ENCODE measurements at places on chromosomes 16 and 17.

- DNase-seq: no peak
Observed at GRCh38 chr16:11596572-11597226, 10.0 kb upstream of the LITAF start.

- DNase-seq: no peak
Observed at GRCh38 chr16:30554557-30555314, 3.4 kb downstream of the ZNF764 start.

- DNase-seq: no peak
Observed at GRCh38 chr17:81419886-81420768, 24.9 kb downstream of the BAHCC1 start.

DNA sequence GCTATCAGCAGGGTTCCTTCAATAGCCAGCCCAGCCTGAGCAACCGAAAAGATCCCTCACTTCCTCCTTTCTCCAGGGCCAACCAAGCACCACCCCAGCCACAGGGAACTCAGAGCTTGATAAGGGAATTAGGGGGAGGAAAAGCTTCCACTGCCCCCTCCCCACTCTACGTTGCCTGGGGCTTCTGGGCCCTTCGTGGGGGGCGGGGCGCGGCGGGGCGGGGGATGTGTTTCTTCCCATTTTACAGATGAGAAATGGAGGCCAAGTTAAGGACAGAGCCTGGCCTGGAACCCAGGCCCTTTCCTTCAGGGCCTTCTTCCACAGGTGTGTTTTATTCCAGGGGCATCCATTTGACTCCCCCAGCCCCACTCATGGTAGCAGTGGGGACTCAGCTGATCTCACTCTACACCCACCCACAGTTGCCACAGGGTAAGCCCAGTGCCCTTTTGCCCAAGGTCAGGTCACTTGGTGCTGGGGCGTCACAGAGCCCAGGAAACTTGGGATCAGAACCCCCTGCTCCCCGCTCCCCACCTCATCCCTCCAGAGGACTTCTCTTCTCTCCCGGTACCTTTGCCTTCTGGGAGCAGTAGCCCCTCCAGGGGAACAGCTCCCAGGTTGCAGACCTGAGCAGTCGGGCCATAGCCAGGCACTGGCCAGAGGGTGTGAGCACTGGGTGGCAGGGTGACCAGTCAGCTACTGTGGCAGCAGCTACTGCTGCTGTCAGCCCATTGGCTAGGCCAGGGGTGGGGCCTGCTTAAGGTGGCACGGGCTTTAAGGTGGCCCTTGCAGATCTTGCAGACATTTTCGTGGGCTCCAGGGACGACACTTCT, at the start of gene LDHD:
Gene LDHD (minus strand): TSS at position 700 of the 830 bp plus-strand sequence. CDS start 60 bp downstream, at position 640.
- no peak for DNase-seq

- no peak for DNase-seq
Observed at GRCh38 chr17:45686250-45686649, 97.9 kb upstream of the CRHR1 start.

GRCh38 chr16:53950677-53951076, 246.7 kb downstream of the FTO start:
- no peak for DNase-seq

GRCh38 chr17:12667299-12667958, 1.7 kb downstream of the MYOCD start:
- DNase-seq: no peak

DNA sequence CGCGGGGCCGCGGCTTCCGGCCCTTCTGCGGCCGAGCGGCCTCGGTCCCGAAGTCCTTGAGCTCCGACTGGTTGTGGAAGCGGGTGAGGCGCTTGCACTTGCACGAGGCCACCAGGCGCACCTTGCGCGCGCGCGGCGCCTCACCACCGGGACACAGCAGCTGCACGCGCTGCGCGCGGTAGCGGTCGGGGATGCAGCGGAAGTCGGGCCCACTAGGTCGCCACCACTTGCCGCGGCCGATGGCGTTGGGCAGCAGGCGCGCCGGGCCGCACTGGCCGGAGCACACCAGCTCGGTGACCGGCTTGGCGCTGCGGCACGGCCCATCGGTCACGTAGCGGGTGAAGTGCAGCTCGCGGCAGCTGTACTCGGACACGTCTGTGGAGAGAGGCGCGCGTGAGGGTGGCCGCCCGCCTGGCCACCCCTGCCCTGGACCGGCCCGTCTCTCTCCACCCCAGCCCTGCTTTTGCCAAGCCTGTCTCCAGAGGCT, 3.2 kb downstream of the SOST start:
- no peak for DNase-seq

Data from stimulated activated CD8-positive, alpha-beta memory T cell treated with anti-CD3 and anti-CD28 coated beads, Interleukin-15, amount 100 ng/mL, for 1 hour (primary cell).